ENCODE measurements at places on chromosomes 4 and X. TPM values are rescaled to one million over a fixed set of nuclear protein-coding genes. Genes with fewer than 3 reads are reported as not detected.

Gene NLRP2B
- total RNA-seq, result under 0.01 TPM

Gene OR13H1
- total RNA-seq, result not detected

Gene TENM3
- 18.7 TPM for total RNA-seq

Gene SSX1
- total RNA-seq, result not detected

Gene UGT2B28
- total RNA-seq, result not detected
